AG08395 (cell line): ENCODE measurements at places on chromosomes 5 and 9.

GRCh38 chr5:133116601-133117000 is 64.8 kb downstream of the HSPA4 start:
- DNase-seq, result no peak

GRCh38 chr9:121024237-121024636 is 25.8 kb downstream of the C5 start:
- DNase-seq, result no peak

- no peak for DNase-seq
Measured at GRCh38 chr5:150092159-150092787, 5.9 kb upstream of the CSF1R start.

- no peak for DNase-seq
Measured at GRCh38 chr5:5826911-5827310, 404.4 kb downstream of the ICE1 start.

DNA sequence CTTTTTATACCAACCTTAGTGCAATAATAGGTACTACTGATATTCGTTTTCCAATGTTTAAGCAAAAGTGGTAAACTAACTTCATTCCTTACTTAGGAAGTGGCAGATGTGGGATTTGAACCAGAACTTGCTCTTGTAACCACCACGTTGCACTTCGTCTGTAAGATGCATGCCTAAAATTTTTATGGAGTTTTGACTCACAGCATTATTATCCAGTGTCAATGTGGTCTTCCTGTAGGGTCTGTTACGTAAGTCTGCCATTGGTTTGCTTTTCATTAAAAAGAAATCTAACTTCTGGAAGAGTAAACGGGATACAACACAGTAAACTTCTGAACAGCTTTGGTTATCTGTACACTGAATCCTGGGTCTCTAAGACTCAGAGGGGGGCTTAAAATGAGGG is 521.0 kb upstream of the WWC1 start:
- DNase-seq, result peak; percentile 75

- DNase-seq, result no peak
Measured at GRCh38 chr5:177123789-177124485, 9.6 kb upstream of the NSD1 start.

- DNase-seq, result no peak
Measured at GRCh38 chr9:115598751-115599150, 480.8 kb upstream of the TNC start.

DNA sequence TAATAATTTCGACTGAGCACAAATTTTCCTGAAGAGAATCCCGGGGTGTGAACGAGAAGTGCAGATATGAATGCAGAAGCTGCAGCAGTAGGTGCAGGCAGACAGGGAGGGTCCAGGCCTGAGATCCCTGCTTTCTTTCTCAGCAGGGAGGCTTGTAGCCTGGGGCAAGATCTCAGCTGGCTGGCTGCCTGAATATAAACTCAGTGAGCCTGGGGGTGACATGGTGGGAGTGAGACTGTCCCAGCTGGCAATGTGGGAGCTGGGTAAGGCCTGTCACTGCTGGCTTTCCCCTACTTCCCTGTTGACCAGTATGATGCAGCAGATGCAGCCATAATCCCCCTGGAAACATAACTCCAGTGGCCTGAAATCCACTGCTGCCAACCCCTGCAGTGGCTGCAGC is 325.2 kb downstream of the CETN3 start:
- no peak for DNase-seq

GRCh38 chr5:67870662-67871061 is 344.9 kb upstream of the PIK3R1 start:
- DNase-seq, result no peak

DNA sequence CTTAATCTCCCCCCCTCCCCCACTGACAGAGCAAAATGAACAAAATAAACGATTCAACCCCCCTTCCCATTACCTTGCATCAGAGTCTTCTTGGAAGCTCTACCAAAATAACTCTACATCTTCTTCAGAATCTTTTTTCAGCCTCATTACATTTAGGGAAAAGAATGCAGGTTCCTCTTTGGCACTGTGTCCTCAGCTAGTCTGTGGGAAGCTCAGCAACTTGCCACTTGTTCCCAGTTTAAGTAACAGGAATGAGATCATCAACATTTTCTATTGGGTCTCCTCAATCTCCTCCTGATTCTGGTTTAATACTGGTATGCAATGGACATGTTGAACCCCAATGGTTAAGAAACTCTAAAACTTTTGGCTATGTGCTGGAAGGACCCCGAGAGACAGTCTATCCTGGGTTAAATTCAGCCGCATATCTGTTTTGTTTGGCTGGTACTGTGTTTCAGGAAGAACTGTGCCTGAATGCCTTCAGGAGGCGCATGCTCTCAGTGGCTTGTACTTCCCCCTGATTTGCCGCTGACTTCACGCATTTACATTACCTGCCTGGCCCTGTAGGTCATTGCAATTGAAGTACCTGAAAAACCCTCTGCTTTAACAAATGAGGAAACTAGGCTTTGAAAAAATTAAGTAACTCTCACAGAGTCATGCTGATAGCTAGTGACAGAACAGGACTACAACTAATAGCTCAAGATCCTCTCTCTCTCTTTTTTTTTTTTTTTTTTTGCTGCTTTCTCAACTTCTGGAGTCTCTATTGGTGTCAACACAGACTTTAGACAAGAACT is 78.1 kb upstream of the HMHB1 start:
- DNase-seq, result peak; percentile 53

DNA sequence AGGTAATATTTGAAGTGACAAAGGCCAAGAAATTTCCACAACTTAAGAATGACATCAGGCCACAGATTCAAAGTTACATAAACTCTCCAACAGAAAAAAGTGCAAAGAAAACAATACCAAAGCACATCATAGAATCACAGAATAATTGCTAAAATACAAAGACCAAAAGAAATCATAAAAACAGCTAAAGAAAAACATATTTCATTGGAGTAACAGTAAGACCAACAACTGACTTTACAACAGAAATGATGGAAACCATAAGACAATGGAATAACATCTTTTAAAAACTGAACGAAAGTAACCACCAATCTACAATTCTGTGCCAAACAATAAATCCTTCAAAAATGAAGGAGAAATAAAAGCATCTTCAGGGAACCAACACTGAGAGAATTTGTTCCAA is 38.3 kb downstream of the ZDHHC21 start:
- no peak for DNase-seq

GRCh38 chr5:4144411-4145007 is 548.9 kb downstream of the IRX1 start:
- no peak for DNase-seq

DNA sequence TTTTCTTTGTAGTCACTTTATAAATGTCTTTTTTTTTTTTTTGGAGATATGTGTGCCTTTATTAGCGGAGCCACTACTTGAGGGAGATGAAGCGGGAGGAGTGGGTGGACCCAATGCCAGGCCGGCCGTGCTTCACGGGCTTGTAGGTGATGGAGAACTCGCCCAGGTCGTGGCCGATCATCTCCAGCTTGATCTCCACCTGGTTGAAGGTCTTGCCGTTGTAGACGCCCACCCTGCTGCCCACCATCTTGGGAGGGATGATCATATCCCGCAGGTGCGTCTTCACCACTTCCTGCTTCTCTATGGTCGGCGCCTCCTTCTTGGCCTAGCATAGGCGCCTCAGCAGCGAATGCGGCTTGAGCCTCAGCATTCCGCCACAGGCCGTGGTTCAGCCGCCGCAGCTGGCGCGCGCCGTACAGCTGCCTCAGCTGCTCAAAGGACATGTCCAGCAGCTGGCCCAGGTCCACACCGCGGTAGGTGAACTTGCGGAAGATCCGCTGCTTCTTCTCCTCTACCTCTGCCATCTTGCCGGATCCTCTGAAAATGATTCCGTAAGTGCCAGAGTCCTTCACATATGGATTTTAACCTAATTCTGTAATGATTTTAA is 1095.6 kb downstream of the MAT2B start:
- DNase-seq, result no peak

DNA sequence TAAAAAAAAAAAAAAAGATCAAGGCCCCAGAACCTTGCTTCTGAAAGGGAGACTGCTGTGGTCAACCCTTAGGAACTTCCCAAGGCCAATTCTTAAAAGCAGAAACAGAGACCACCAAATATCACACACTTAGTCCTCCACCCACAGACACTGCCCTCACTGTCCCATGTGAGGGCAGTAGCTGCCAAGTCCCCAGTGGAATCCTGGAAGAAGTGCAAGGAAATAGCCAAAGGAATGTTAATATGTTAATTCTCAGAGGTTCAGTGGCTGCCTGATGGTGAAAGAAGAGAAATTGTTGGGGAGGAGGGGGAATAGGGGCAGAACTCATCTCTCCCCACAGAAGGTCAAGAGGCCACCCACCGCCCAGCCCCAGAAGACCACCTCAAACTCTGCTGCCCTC is 23.1 kb downstream of the FSTL4 start:
- DNase-seq, result no peak

- DNase-seq, result no peak
Measured at GRCh38 chr9:3888497-3888858, 362.7 kb upstream of the RFX3 start.

GRCh38 chr5:38538161-38538560 is 18.3 kb downstream of the LIFR start:
- no peak for DNase-seq
